ENCODE measurements at places on chromosomes 13 and 19.

DNA sequence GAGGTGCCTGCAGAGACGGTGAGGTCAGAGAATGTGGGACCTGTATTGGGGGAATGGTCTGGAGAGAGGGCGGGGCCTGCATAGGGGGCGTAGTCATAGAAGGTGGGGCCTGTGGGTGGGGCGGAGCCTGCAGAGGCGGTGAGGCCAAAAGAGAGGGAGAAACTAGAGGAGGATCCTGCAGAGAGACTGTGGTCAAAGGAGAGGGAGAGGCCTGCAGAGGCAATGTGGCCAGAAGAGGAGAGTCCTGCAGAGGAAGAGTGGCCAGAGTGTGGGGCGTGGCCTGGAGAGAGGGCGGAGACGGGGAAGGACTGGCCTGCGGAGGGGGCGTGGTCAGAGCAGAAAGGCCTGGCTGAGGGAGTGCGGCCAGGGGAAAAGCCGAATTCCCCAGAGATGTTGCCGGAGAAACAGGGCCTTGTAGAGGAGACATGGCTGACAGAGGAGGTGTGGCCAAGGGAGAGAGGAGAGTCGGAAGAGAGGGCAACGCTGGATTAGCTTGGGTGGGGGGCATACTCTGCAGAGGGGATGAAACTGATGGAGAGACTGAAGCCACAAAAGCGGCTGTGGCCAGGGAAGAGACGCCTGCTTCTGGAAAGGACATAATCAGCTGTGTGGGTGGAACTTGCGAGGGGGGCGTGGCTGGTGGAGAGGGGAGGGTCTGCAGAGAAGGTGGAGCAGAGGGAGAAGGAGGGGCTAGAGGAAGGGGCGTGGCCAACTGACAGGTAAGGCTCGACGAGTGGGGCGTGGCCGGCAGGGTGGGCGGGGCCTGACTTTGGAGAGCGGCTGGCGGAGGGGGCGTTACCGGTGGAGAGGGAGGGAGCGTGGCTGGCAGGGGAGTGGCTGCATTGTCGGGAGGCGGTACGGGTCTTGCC lies 2.5 kb downstream of the PRR36 start:
- DNase-seq = peak; percentile 66

DNA sequence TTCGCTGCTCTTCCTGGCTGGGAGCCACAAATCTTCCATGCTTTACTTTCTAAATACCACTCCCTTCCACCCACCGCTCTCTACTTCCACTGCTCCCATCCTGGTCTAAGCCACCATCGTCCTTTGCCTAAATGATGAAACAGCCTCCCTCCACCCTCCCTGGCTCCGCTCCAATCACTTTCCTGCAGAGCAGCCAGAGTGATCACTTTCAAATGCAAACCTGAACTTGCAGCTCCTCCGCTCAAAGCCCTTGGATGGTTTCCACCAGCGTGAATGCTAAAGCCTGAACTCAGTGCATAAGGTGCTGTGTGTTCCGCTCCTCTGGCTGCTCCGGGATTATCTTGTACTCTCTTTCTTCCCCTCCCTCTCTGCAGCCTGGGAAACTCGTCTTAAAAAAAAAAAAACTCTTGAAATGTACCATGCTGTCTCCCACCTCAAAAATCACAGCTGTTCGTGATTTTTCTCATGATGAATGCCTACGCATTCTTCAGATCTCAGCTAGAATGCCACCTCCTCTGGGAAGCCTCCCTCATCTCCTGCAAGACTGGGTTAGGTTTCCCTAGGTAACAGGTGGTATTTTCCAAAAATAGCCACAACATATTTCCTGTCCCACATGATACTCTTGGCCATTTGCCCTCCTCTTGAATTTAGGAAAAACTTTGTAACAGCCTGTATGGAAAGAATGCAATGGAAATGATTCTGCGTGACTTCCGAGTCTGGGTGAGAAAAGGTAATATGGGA lies 3.7 kb upstream of the SIN3B start:
- DNase-seq = no peak

DNA sequence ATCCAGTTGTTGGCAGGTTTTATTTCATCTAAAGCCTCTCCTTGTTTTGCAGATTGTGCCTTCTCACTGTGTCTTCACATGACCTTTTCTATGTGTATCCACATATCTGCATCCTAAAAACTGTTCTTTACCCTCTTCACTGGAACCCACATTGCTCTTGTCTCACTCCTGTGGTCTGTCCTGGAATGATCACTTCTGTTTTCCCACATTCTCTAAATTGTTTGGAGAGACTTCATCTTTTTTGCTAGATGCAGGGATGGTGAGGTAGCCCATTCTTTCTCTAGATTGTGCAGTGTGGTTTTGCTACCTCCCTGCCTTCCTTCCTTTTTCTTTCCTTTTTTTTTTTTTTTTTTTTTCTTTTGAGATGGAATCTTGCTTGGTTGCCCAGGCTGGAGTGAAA lies 608.6 kb upstream of the MIR17HG start:
- DNase-seq = no peak

- no peak for DNase-seq
Observed at GRCh38 chr19:48111280-48111679, 663 bp upstream of the PLA2G4C start.

DNA sequence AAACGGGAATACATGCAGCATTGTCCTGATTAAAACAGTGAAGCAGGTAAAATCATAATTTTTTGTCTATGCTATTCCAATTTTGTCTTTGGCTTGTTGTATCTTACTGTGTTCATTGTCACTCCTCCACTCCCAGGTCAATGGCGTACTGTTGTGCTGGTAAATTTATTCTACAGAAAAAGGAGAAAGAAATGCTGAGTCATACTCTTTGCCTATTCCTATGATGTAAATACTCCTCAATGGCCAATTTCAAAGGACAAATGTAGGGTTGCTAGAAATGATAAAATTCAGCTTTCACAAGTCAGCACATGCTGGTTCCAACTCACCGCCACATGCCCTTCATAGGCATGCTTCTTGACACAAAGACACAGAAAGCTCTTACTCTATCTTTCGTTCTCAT lies 694.4 kb upstream of the PCDH20 start:
- no peak for DNase-seq

DNA sequence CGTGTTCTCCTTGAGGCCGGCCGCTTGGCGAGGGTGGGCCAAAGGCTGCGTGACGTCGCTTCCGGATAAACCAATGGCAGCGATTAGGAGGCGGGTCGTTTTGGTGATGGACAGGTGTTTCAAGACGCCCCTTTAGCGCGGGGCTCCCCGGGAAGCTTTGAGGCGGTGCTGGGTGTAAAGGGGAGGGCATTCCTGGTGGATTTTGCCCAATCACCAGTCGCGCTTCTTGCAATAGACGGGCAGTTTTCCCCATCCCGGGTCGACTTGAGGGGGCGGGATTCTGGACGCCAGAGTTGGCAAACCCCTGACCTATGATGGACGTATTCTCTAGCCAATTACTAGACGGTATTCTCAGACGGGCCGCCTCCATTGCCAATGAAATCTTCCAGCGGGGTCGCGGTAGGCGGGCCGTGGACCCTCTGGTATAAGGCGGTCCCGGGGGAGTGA lies 264 bp upstream of the PRMT1 start:
- peak; percentile 93 for DNase-seq

DNA sequence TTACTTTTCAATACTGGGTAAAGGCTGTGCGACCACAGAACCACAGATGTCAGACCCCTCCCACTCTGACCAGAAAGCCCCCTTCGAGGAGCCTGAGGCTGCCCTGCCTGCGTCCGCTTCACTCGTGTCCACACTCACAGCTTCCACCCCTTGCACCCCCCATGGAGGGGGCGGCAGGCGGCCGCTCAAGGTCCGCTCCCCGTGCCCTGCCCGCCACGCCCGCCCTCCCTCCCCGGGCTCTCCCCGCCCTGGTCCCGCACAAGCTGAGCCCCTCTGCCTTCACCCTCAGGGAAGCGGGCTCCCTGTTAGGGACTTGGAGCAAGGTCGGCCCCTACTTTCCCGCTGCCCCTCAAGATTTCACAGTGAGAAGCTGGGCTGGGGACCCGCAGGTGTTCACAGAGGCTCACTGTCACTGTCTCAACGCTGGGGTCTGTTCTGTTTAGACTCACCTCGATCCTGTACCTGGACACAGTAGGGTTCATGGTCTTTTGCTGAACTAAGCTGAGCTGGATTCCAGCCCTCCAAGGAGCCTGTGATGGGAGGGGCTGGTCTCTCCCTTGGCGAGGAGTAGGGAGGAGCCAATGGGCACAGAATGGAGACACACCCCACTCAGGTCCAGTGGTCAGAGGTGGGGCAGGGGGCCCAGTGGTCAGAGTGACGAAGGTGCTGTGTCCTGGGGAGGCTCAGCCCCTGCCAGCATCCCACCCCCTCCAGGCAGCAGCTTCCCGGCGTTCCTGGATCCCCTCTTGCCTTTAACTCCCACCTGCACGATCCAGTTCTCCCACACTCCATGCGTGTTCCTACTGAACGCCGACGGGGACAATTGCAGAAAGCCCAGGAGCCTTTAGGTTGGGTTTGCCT lies 69.5 kb downstream of the SPACA7 start:
- no peak for DNase-seq

DNA sequence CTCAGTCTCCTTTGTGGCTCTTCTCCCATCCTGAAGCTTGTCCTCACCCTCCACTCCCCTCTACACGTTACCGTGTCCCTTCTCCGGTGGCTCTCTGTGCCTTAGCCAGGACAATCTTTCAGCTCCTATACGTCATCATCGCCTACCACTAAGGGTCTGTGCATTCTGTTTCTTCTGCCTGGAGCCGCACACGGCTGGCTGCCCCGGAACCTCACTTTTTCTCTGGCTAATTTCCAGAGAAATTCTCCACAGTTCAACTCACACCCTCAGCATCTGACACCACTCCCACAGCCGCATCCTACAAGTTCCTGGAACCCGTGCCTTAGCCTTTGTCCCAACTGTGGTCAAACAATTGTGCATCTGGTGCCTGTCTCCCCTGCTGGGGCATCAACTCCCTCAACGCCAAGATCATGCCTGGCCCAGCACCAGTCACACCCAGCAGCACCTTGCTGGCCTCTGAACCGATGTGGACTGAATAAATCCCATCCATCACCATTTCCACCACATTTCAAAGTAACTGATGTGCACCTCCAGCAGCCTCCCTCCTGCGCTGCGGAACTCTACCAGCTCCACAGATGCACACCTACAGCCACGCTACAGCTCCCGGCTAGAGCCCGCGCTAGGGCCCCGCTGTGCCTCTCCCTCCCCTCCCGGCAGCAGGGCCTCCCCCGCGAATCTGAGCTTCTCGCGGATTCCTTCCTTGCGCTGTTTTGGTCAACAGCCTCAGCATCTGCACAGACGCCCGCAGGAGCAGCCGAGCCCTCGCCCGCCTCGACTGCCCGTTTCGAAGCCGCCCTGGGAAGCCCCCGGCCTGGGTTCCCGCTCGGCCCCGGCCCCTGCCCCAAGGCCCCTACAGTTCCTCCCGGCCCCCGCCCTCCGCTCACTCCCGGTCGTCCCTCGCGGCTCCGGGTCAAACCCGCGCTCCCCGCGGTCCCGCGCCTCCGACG lies 689 bp downstream of the DCUN1D2 start:
- DNase-seq = no peak

GRCh38 chr13:78607409-78608251 lies 4.3 kb upstream of the POU4F1 start:
- DNase-seq = no peak

- no peak for DNase-seq
Observed at GRCh38 chr19:53612762-53613526, 18.9 kb upstream of the DPRX start.

DNA sequence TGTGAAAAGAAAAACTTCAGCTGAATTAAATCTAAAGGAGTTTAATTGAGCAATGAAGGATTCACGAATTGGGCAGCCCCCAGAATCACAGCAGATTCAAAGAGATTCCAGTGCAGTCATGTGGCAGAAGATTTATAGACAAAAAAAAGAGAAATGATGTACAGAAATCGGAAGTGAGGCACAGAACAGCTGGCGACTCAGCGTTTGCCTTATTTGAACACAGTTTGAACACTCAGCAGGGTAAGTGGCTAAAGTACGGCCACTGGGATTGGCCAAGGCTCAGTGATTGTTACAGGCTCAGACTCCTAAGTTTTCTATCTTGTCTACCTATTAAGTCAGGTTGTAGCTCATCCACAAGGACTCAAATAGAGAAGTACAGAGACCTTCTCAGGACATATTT lies 11.6 kb upstream of the CFAP97D2 start:
- DNase-seq = no peak

DNA sequence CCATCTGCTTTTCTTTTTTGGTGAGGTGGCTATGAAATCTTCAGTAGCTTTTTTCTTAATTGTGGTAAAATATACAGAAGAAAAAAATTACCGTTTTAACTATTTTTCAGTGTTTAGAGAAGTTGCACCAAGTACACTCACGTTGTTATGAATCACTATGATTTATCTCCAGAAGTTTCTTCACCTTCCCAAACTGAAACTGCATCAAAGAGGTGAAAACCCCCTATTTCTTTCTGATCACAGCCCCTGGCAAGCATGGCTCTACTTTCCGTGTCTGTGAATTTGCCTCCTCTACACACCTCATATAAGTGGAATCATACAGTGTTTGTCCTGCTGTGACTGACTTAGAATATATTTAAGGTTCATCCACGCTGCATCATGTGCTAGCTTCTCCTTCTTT lies 15.6 kb upstream of the SIGLEC10 start:
- DNase-seq = no peak

DNA sequence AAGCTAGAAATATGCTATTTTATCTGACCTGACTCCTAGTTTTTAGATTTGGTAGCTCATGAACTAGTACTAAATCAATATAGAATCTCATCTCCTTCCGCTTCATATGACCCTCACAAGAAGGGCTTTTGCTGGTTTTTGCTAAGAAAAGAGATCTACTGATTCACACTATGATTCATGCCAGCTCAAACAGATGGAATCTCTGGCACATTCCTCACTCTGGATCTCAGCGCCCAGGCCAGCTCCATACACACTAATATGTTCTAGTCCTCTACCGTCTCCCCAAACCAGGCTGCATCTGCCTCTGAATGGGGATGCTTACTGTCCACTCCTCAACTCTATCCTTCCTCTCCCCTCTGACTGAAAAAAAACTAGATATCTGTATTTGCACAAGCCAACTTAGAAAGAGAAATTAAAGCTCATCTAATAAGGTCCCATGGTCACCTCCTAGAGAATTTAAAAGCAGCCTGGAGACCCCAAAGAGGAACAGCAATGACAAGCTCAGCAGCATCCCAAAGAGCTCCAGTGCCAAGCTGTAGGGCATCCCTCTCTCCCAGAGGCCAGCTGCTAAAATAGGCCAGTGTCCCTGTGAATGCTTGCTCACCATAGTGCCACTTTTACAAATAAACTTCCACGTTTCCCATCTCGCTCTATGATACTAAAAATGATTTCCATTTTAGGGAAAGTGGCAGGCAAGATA lies 74.9 kb downstream of the LHFPL6 start:
- no peak for DNase-seq

DNA sequence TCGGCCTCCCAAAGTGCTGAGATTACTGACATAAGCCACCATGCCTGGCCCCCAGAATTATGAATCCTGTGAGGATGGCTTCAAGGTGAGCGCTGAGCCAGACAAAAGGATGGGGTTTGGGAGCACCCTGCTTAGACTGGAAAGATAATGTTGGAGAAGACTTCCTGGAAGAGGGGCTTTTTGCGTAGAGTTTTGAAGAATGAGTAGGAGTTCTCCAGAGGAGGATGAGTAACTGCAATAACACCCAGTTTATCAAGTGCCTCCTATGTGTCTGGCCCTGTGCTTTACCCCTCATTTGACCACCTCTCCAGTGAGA lies 641 bp upstream of the GDF15 start:
- no peak for DNase-seq

Measured in activated CD4-positive, CD25-positive, alpha-beta regulatory T cell (primary cell).